ENCODE measurements at places on chromosomes 16 and 17.

- no peak for DNase-seq
These were observed 9.5 kb downstream of the TXNL4B start for GRCh38 chr16:72083778-72084404.

DNA sequence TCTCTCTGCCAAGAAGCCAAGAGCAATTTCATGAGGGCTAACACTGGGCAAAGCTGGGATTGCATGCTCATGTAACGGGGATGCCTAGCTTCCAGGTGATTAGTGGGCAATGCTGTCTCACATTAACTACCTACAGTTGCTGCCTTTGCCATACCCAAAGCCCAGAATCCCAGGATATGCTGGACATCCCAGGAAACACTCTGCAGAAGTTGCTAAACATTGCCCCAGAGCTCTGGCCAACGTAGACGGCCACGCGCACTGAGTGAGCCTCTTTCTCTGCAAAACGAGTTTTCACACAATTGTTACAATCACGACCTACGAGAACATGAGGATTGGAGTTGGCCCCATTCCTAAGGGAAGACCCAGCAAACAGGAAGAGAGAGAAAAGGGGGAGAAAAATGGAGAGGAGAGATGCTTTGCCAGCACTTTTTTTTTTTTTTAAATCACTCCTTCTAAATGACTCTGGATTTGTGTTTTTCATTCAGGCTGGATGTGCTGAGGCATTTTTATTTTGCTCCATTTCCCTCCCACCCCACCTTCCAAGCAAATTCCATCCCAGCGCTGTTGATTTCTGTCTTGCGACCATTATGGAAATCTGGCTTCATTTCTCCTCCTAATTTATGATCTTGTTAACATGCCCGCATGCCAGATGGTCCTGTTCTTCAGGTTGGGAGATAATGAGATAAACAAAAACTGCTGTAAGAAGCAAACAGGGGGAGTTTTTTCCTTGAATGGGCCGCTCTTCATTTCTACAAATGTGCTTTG lies 112.8 kb upstream of the DNAH9 start:
- DNase-seq = no peak

DNA sequence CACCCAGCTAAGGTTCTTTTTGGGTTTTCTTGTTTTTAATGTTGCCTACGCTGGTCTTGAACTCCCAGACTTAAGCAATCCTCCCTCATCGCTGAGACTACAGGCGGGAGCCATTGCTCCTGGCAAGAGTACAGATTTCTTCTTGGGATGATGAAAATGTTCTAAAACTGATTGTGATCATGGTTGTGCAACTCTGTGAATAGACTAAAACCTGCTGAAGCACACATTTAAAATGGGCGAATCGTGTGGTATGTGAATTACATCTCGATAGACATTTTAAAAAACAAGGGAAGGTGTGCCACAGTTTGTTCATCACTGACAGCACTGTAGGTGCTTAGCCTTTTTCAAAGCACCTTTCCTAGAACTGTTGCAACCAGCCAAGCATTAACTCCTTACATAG lies 48.8 kb upstream of the CDH3 start:
- no peak for DNase-seq

- DNase-seq = no peak
These were observed 28.8 kb downstream of the ZFPM1 start for GRCh38 chr16:88481851-88482250.

DNA sequence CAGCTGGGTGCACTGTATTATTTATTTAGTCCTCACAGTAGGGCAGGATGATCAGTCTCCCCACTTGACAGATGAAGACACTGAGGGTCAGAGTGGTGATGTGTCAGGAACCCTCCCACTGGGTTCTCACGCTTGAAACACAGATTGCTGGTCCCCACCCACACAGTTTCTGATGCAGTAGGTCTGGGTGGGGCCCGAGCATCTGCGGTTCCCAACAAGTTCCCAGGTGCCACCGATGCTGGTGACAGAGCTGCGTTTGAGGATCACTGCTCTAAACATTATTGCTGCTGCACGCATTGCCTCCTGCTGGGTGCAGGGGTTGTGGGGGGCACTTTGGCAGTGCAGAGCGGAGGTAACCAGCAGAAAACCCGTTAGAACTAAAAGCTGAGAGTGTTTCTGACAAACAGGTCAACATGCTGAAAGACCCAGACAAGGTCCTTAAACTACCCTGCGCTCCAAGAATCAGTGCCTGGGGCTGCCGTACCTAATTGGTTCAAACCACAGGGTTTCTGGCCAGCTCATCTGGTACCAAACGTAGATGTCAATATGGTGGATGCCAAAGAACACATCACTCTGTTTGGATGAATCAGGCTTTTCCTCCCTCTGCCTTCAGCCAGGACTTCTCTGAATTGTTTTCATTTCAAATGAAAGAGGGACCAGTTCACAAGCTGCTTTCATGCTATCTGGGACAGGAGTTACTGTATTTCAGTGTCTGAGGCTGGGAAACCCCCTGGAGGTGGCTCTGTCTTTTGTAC lies 76.0 kb downstream of the ABCC1 start:
- peak; percentile 87 for DNase-seq

DNA sequence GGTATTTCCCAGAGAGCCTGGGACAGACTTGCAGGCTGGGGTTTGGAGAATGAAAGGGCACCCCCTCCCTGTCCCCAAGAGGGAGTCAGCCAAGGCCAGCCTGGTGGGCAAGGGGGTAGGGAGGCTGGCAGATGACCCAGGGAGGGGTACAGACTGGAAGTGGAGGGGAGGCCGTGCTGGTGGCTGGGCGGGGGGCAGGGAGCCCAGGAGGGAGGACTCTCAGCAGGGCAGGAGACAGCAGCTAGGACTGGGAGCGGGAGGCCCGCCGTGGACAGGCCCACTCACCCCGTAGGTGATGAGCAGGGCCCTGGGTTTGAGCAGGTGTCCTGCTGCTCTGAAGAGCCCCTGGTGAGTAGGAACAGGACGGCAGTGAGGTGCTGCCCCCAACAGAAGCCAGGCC lies 1.1 kb downstream of the METTL26 start:
- no peak for DNase-seq

GRCh38 chr17:1649844-1650501 lies at the start of gene RILP:
Gene RILP (minus strand): TSS chr17:1649866. CDS start chr17:1649804, 62 bp downstream.
- DNase-seq = peak; percentile 56

DNA sequence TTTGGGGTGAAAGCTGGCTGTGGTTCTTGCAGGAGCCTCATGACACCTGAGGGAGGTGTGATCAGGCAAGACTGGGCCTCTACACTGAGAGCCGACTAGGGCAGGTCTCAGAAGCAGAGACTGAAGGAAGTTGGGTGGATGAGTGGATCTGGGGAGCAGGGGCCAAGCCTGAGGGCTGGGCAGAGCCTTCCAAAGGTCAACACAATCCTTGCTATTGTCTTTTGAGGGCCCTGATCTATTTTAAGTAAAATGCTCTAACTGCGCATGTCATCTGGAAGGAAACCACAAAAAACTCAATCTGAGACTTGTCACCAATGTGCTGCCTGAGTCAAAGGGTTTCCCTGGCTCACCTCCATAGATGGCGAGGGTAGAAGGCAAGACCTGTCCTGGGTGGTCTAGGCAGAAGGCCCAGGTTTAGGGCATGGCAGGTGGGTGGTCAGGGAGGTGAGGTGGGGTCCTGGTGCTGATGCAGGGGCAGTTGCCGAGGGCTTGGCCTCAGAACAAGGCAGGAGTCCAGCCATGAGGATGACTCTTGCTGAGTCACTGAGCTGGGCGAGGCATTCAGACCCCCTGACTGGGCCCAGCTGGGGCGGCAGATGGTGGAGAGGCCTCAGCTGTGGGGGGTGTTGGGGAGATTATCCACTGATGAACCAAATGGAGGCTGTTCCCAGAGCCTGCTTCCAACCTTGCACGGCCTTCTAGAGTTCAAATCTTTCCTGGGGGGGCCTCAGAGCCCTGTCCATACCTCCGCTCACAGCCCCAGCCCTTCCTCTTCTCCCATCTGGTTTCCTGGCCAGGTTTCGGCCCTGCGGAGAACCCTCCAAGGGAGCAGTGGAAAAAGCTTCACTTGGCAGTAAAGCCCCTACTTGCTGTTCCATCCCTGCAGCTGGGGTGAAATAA lies 5.1 kb downstream of the MVP start:
- DNase-seq = peak; percentile 93

- DNase-seq = no peak
These were observed 67.0 kb upstream of the CNTNAP4 start for GRCh38 chr16:76210157-76210556.

Measured in ELR (cell line).